ENCODE measurements at places on chromosomes 2 and 18.

DNA sequence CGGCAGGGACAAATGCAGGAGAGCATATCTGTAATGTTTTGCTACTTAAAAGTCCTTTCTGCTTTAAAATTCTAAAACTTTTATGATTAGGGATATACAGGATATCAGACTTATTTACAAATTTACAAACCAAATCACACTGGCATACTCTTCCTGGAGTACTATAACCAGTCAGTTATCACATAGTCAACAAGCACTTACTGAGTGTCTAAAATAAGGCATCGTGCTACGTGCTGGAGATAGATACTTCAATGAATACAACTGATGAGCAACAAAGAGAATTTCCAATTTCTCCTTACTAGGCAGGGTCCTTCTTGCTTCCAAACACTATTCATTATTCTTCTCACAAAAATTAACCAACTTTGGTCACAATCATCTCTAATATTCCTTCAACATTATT is 113.5 kb downstream of the PLEKHM3 start:
- DNase-seq: no peak

DNA sequence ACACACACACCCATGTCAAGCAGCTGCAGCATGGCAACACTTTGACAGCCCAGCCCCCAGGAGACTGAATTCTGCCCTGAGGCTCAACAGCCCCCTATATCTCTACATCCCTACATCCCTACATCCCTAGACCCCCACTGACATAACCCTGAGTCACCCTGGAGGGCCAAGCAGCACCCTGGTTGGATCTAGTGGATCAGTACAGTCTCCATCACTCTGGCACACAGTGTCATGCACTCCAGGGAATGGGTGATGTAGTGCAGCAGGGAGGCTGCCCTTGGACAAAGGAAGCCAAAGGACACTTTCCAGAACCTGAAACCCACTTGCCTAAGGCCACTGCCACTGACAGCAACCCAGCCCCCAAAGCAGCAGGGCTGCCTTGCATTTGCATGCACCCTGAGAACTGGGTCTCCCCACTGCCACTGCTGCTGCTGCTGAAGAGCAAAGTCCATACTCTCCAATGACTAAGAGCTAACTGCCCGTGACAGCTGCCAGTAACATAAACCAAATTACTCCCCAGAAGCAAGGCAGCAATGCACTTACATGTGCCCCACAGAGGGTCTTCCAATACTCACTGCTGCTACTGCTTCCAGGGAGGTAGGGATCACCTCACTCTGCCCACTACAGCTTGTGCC is 681.6 kb upstream of the KLHL29 start:
- DNase-seq: no peak

GRCh38 chr18:61982475-61982874 is 89.7 kb upstream of the RNF152 start:
- DNase-seq: no peak

DNA sequence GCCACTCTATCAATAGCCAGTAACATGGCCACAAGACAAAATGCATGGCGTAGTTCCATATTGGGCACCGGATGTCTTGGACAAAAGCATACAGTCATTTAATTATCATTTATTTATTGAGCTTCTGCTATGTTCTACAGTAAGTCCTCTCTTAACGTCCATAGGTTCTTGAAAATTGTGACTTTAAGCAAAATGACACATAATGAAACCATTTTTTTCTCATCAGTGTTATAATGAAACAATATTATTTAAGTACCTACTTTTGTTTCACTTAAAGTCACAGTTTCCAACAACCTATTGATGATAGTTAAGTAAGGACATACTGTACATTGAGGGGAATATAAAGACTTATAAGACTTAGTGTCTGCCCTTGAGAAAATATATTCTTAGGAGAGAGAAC is 84.9 kb downstream of the XRCC5 start:
- DNase-seq: no peak

DNA sequence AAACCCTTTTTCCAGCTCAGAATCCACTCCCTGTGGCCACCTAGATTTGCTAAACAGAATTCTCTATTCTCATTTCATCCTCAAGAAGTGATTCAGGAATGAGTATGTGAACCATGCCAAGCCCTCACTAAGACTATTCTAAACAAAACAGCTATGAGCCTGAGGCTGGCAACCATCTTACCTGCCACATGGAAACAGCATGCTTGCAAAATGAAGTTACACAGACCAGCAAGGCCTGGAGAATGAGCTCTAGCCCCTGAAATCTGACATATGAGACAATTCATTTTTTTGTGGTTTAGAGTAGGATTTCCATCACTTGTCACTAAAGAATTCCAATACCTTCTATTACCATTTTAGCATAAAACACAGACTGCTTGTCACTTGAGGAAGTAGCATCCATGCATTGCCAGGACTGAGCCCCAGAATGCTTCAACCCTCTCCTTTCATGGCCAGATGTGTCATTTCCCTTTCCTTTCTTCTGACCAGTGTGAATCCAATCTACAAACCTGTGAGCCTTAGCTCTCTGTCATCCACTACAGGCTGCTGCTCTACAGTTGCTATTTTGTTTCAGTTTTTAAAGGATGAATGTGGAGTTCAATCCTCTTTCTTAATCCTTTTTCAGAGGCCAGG is 744.3 kb upstream of the ACVR2A start:
- no peak for DNase-seq

- DNase-seq: no peak
These were observed 3.8 kb upstream of the FRZB start for GRCh38 chr2:182870227-182870626.

DNA sequence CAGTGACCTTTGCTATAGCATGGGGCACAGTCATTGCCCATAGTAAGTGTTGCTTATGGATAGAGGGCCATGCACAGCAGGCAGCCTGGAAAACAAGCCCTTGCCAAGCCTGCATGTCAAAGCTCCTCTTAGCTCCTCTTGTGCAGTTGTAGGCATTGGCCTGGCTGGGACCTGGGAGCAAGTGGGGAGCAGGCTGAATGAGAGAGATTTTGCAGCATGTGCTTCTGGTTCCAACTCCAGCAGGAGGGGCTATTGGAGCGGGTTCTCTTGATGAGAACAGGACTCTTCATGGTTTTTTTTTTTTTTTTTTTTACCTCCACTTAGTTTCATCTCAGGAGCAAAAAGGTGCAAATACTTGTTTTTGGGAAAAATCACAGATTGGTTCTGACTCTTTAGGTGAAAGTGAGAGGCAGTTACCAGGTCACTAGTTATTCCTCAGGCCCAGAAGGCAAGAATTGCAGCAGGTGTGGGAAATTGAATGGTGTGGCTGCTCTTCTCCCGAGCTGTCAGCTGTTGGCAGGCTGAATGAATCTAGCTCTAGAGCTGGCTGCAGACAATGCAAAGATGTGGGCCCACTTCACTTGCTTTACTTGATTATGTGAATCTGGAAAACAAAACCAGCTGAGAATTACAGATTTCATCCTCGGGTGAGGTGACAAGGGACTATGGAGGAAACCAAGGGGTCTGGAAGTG is 95.9 kb downstream of the MAP4K4 start:
- DNase-seq: peak; percentile 64

- DNase-seq: peak; percentile 92
These were observed 49.5 kb downstream of the KCNE4 start for GRCh38 chr2:223101340-223102039.

GRCh38 chr2:132497591-132497990 is 81.0 kb downstream of the GPR39 start:
- DNase-seq: no peak

- DNase-seq: no peak
These were observed 270.5 kb upstream of the KCNJ3 start for GRCh38 chr2:154428022-154428421.

DNA sequence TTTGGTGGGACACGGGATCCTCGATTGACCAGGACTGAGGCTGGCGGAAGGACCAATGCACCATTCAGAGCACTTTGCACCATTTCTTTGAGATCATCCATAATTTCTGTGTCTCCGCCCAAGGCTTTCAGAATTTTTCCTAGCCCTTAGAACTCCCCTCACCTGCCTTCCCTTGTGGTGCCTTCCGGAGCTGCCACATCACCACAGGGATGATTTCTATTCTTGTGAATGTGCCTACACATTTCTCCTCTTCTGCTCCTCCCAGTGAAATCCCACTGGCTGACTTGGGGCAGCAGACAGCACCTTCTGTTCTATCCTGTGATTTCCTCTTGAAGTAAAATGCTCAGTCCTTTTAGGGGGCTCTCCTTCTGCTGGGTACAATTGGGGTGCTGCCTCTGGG is 11.2 kb downstream of the ACOXL start:
- DNase-seq: no peak

DNA sequence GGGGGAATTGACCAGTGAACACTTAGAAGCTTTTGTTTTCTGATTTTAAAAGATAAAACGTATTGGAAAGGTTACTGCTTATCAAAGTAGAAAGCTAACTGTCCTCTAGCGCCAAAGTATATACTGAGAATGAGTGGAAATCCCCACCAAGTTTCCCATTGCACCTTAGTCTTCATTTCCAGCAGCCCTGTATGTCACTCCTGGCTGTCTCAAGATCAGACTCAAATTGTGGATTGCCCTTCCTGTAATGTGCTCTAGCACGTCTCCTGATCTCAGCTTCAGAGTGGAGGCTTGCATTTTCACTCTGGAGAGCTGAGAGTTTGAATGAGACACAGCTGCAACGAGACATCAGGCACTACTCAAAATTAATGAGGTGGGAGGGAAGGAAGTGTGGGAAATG is 26.6 kb downstream of the MFF start:
- no peak for DNase-seq

DNA sequence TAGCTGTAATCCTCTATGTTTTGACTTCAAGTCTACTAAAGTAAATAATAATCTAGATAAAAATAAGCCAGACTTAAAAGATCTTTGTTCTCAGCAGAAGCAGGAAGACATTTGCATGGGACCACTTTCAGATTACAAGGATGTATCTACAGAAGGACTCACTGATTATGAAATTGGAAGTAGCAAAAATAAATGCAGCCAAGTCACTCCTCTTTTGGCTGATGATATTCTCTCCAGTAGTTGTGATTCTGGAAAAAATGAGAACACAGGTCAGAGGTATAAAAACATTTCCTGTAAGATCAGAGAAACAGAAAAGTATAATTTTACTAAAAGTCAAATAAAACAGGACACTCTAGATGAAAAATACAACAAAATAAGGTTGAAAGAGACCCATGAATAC is 338.4 kb downstream of the ZNF804A start:
- no peak for DNase-seq

- no peak for DNase-seq
These were observed 57.4 kb upstream of the EPB41L3 start for GRCh38 chr18:5601188-5601624.
